Effector CD4-positive, alpha-beta T cell (primary cell): ENCODE measurements at places on chromosomes 16 and 17.

DNA sequence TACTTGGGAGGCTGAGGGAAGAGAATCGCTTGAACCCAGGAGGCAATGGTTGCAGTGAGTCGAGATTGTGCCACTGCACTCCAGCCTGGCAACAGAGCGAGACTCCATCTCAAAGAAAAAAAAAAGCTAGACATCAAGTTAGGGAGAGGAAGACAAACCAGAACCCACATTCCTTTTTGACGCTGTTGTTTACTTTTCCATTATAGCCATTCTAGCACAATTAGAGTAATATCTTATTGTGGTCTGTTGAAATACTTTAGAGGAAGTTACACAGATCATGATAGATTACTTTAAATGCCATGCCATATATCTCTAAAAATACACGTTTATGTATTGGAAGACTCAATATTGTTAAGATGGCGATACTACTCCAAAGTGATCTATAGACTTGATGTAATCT is 16.5 kb upstream of the ABCC1 start:
- DNase-seq: no peak

DNA sequence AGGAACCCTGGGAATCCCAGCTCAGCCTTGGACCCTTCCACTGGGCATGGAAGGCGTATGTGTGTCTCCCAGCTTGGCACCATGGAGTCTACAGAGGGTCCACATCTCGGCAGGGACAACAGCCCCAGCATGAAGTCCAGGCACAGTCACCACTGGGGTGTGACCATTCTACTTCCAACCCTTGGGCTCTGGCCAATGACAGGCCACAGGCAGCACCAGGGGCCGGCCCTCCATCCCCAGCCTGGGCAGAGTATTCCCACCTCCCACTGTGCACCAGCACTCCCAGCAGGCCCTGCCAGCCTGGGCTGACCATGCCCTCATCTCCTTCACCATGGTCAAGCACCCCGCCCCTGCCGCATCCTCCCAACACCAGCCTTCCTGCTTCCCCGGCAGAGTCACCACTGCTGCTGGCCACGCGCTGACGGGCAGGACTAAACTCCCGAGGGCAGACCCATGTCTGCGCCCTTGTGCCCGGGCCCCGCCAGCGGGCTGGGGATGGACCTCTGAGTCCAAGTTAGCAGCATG is 9.5 kb upstream of the PPP1R27 start:
- DNase-seq: no peak

DNA sequence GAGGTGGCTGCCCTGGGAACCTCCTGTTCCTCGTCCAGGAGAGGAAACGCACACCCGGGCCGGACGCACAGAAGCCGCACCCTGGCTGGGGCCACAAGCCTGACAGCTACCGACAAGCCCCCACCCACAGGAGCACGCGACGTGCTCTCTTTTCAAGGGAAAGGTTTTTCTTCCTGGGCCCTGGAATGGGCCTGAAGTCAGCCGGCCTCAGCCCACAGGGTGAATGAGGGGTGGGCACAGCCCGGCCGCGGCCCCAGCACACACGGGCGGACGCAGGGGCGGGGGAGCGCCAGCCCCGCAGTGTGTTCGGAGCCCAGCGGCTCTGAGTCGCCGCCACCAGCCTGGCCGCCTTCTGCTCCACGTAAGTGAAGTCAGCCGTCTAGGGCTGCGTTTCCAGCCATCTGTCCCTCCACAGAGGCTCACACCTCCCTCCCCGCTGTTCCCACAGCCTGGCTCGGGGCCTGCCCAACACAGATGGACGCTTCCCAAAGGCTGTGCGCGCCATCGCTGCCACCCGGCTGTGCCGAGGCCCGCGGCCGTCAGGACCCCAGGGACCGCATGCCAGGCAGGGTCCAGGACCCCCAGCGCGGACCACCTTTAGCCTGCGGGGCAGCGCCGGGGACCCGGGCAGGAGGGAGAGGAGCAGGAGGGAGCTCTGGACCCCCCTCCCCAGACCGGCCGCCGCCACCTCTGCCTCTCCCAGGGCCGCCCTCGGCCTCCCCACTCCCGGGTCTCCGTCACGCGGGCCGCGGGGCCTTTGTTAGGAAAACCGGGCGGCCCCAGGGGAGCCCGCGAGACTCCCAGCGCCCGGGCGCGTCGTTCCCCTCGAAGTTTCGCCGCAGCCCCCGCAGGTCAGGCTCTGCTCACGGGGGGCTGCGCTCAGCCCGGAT is 36.8 kb downstream of the CBFA2T3 start:
- no peak for DNase-seq

DNA sequence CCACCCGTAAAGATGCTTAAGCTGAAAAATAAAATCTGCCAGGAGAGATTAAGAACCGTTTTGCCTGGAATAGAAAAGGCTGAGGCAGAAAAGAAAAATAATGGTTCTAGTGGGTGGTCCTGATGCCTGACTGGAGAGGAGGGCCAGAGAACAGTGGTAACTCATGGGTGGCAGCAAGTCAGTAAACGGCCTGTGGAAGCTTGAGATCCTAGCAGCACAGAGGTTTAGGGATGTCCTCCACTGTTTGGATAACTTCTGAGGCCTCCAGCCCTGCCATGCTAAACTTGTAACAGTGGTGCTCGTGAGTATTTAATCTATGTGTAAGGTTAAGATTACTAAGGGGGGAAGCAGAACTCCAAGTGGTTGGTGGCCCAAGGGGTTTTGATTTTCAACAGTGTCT is 21.2 kb upstream of the PHAF1 start:
- DNase-seq: no peak

- DNase-seq: no peak
Observed at GRCh38 chr16:49580751-49581303, 207.2 kb downstream of the C16orf78 start.
